T47D (cell line): ENCODE measurements at places on chromosomes 7 and 10.
A peak's percentile ranks its signal among the peaks of the same experiment; 100 is the strongest.

GRCh38 chr10:78069151-78069550 is 35.5 kb downstream of the RPS24 start:
- DNase-seq, result no peak

DNA sequence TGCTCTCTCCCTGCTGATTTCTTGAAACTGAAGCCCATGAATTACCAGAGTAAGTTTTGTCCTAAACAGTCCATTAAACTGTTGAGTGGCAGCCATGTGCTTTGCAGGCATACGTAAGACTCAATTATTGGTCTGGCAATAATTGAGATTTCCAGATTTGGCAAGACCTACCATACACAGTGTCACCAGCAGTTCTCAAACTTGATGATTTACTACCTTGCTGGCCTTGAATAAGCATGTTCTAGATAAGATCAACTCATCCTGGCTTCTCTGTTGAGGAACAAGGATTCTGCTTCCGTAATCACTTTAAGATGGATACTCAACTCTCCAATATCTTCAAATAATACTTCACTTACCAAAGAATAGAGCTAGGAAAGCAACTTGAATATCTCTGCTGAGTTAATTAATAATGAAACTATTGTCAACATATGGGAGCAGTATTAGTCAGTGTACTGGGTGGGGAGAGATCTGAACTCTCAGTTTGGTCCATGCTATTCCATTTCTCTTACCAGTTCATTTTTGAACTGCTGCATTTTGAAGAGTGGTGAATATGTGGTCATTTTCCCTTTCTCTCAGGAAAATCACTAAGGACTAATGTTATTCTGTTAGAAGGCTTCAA is 181.4 kb downstream of the IPMK start:
- no peak for DNase-seq

- DNase-seq, result no peak
These were observed 687 bp downstream of the EPDR1 start for GRCh38 chr7:37920849-37921805.

GRCh38 chr10:108911814-108912541 is 1011.3 kb downstream of the XPNPEP1 start:
- peak; percentile 21 for DNase-seq

DNA sequence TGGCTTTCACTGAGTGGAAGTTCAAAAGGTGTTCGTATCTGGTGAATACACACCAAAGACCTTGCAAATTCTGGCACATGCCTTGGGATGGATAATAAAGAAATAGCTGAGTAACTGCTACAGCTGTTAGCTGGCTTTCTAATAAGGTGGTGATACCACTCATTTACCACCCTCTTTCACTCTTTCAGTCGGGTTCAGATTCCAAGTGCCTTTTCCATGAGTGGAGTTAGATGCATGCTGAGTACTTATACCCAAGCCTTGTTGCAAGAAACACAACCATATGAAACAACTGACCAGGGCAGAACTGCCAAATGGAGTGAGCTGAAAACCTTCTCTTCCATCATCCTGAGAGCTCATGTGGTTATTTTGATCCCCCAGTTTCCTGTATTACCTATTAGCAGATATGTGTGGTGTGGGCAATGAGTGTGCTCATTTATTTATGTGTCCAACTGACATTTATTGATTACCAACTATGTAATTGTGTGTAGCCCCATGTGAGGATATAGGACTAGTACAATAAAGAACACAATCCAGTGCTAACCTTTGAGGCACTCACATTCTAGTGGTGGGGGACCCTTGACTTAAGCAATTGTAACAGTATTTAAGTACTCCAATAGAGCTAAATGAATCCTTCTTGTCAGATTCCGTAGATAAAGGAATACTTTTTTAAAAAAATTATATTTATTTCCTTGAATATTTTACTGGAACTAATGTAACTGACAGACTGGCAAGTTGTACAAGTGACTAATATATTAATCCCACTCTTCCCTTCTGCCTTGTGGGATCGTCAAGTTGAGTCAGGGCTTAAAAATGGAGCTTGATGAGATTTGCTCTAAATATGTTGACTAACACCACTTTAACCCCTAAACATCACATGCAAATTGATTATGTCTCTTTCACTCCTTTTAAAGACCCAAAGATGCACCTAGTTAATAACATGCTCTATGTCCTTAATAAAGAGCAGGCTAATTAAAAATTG is 124.7 kb downstream of the ARID5B start:
- DNase-seq, result no peak
